Myocyte (in vitro differentiated cells): ENCODE measurements at places on chromosomes 11 and 22.

- DNase-seq: no peak
These were observed 114.0 kb downstream of the SIK3 start for GRCh38 chr11:116984186-116984585.

GRCh38 chr11:104118105-104118744 lies 45.7 kb downstream of the PDGFD start:
- no peak for DNase-seq

DNA sequence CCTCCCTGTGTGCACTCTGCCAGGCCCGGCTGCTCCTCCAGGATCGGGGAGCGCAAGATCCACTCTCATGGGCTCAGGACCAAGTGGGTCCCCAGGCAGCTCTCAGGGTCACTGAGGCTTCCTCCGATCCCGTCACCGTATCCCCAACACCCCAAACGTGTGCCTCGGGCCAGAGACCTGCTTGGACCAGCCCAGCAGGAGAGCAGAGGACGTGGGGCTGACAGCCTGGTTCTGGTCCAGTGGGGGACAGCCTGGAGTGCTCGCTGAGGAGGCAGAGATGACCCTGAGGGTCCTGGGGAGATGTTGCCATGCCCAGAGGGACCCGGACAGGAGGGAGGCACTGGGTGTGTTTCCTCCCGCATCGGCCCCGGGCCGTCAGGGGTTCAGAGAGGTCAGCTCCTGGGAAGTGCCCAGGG lies 1402.6 kb downstream of the BRD1 start:
- no peak for DNase-seq

DNA sequence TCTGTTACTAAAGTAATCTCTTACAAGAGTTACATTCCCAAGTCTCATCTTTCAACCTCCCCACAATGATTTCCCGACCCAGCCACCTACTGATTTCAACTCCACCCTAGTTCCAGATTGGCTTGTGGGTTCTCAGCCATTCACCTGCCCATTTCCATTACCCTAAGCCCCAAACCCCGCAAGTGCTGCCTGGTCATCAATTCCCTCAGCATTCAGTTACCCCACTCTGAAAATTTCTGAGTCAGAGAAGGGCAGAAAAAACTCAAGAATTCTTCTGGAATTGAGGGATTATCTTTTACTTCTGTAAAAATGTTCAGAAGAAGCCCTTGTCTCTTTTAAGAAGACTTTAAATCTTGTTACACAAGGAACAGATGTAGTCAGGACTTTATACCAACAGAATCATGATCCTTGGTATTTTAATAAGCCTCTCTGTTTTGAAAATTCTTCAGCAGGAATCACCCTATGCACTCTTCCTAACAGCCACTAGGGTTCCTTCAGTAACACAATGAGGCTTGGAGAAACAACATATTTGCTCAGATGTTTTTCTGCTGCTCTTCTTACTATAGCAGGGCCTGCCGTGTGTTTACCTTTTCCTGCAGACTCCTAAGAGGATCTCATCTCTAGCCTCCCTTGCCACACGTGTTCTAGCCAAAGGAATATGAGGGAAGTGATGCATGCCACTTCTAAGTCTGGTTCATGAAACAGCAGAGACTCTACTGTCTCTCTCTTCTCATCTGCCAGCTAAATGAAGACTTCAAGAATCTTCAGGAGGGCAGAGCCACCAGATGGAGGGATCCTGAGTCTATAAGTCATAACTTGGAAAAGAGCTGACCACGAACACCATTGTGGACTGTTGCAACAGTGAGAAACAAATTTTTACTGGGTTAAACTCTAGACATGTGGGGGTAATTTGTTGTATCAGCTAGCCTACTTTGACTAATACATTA lies 29.3 kb upstream of the PAMR1 start:
- DNase-seq: peak; percentile 74

GRCh38 chr11:120217941-120218694 lies 7.3 kb downstream of the OAF start:
- no peak for DNase-seq

- DNase-seq: no peak
These were observed 327.1 kb upstream of the DDI1 start for GRCh38 chr11:103709371-103709770.

DNA sequence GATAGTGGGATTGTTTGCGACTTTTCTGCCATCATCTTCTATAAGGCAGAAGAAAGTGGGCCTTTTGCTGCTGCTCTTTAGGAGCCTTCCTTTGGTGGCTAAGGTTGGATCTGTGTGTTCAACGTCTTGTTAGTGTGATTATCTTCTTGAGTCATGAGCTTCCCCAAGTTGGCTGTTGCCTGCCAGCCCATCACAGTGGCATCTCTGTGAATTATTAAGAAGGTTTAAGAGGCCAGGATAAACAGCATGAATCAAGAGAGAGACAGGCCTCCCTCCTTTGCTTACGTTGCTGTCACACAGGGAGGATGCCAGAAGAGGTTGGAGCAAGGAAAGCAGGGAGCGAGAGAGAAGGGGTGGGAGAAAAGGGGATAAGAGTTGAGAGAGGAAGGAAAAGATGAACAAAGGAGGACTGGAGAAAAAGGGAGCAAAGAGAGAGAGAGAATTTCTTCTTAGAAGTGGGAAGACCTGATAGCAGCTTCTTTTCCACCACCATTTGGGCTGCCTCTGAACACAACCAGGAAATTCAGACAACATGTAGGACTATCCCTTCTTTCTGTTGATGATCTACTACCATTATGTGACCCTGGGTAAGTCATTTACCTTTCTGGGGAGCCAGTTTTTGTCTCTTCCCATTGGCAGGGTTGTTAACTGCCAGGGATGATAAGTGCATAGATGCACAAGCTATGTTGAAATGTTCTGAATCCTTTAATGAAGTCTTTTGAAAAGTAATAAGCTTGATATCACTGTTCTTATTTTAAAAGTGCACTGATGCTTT lies 126.5 kb downstream of the NAV2 start:
- no peak for DNase-seq

DNA sequence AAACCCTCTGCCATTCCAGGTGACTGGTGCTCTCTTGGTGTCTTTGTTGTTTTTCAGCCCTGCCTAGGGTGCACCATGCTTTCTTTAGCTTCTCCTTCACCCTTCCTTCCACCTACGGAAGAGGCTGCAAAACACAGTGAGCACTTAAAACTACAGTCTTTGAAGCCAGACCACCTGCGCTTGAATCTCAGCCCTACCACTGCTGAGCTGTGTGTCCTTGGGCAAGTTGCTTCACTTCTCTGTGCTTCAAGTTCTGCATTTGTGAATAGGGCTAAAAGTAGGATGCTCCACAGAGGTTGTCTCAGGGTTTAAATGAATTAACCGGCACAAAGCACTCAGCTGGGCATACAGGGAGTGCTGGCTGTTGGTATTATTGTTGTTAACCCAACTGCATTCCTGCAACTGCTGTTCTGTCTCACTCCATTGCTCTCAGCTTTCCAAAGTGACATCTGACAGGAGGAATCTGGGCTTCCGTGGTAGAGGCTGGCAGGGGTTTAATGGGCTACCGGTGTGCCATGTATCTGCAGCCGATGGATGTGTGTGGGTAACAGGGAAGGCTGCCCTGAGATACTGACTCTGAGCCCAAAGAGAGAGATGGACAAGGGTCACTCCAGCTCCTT lies 139.3 kb downstream of the FBXO7 start:
- no peak for DNase-seq

DNA sequence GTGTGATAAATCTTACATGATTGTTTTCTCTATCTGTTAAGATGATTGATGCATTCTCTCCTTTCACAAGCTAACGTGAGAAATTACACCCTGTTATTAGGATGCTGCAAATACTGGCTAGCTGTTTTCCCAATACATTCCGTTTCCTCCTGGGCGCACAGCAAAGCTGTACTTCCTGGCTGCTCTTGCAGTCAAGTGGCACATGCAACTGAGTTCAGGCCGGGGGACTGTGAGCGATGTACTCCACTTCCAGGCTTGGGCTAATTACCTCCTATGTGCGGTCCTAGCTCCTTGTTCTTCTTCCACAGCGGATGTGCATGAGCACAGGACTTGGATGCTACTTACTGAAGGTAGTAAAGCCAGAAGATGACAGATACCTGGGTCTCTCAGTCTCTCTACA lies 234.9 kb upstream of the SESN3 start:
- no peak for DNase-seq

DNA sequence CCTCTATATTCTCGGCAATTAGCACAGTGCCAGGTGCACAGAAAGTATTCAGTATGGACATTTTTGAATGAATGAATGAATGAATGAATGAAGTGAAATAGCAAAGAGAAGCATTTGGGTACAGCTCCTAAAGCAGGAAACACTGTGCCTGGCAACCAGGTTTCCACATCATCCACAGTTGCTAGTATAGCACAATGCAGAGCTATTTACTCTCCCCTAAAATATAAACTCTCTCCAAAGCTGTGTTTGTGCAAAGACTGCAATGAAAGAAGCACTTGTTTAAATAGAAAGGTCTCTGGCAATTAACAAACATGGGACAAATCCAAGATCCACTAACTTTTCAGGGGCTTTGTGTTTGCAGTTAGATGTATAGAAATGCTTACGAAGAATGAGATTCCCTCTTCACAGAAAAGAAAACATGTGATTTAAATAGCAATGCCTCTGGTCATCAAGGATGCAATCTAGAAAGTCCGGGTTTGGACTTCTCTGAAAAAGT lies 103.0 kb upstream of the OPCML start:
- no peak for DNase-seq
